H4 (cell line): ENCODE measurements at places on chromosomes 13 and 19. TPM values are rescaled to one million over a fixed set of nuclear protein-coding genes. Genes with fewer than 3 reads are reported as not detected.

GRCh38 chr19:43467730-43468129 lies 2.3 kb upstream of the LYPD3 start:
- peak; percentile 79 for DNase-seq

DNA sequence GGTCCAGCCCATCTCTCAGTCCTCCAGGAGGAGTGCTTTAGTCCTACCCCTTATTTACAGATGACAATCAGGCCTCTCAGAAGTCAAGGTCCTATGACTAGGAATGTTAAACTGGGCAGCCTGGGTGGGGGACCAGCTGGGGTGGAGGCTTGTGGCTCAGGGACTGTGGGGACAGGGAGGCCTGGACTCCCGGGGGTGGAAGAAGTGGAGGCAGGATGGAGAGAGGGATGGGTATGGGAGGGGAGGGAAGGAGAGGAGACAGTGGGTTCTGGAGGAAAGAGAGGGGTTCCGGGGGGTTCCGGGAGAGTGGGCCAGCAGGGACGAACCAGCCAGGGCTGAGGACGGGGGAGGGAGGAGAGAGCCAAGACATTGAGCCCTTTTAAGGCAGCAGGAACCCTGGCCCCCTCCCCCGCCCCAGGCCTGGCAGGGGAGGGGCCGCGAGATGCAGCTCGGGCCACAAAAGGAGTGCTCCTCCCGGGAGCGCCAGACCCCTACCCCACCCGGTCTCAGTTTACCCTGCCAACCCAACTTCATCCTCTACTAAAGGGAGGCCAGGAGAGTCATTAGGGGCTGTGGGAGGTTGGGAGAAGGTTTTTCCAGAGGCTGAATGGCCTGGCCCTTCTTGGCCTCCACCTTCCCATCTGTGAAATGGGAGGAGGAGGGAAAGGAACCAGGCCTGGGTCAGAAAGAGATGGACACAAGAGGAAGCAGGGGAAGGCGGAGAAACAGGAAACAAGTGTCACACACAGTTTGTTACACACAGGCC lies 1.7 kb downstream of the DMPK start:
- no peak for DNase-seq

Gene ZNF723
- total RNA-seq = 0.14 TPM in 1 of 2 replicates, not detected in the other

Gene SELENOW
- 373 and 500 TPM in 2 replicates for total RNA-seq

Gene NOTCH3
- total RNA-seq = 1.1 and 1.5 TPM in 2 replicates

Gene KIR2DL4
- not detected in 2 replicates for total RNA-seq
